ENCODE measurements at places on chromosomes 13 and 19. TPM values are rescaled to one million over a fixed set of nuclear protein-coding genes. Genes with fewer than 3 reads are reported as not detected.

GRCh38 chr19:51326216-51327065, 15.0 kb downstream of the IGLON5 start:
- DNase-seq = no peak

DNA sequence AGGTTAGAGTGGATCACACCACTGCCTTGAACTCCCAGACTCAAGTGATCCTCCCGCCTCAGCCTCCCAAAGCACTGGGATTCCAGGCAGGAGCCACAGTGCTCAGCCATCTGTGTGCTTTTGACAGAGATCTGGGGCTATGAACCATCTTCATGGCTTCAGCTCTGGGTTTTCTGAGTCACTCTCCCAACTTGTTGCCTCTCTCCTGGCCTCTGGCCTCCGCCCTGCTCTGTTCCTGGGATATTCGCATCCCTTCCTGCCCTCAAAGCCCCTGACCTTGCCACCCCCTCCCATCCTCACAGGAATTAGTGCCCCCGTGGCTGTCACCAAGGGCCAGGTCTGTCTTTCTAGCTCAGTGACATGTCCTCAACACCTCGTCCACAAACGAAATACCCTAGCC, 5.7 kb upstream of the GMIP start:
- DNase-seq = no peak

GRCh38 chr19:28556371-28556770, 656.6 kb downstream of the UQCRFS1 start:
- DNase-seq = no peak

Gene FCER2
- polyA plus RNA-seq = 0.13 TPM

- no peak for DNase-seq
Observed at GRCh38 chr13:101868585-101869469, 416.4 kb downstream of the ITGBL1 start.

- no peak for DNase-seq
Observed at GRCh38 chr13:91189506-91189905, 158.0 kb upstream of the MIR17HG start.

DNA sequence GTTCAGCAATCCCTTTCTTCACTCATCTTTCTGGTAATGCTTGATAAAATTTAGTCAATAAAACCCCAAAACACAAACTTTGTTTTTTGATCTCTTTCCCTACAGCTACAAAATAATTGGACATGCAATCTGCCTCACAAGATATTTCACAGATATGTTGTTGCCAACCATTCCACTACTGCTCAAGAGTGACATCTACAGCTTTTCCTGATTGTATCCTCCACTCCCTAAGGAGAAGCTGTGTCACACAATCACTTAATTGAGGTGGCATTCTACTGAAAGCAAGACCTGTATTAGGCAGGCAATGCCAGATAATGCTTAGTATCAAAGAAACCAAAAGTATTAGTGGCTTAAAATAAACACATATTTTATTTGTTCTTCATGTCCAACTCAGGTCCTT, 1646.2 kb upstream of the SPRY2 start:
- no peak for DNase-seq

- DNase-seq = no peak
Observed at GRCh38 chr13:79628463-79628862, 147.5 kb downstream of the NDFIP2 start.

GRCh38 chr13:53126841-53127245, 98.2 kb downstream of the OLFM4 start:
- DNase-seq = no peak

DNA sequence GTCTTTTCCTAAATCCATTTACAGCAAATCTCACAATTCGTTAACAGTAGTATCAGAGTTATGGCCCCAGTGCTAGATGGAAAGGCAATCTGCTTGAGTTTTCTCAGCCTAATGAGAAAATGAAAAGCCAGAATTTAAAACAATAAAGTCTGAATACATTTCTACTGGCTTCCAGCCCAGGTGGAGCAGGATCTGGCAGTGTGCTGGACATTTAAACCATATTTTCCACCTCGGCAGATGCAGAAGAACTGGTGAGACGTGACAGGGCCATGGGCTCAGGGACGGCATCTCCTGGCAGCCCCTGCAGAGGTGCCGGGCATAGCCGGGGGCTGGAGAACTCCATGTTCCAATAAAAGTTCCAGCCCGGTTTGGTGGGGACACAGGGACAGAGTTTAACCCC, 7.1 kb downstream of the SMIM7 start:
- no peak for DNase-seq

- DNase-seq = no peak
Observed at GRCh38 chr19:50205681-50206138, 2.3 kb downstream of the MYH14 start.

GRCh38 chr13:50843257-50844083, at the start of gene DLEU7:
Gene DLEU7 (minus strand): TSS chr13:50843692. CDS start chr13:50843646, 46 bp downstream.
- DNase-seq = peak; percentile 10

GRCh38 chr19:16454351-16454918, 17.3 kb downstream of the EPS15L1 start:
- DNase-seq = peak; percentile 26

GRCh38 chr13:25281193-25281934, 5.9 kb downstream of the MTMR6 start:
- no peak for DNase-seq

Gene LRG1
- polyA plus RNA-seq = 0.29 TPM

GRCh38 chr13:73273745-73274144, 214.9 kb downstream of the KLF5 start:
- DNase-seq = no peak

DNA sequence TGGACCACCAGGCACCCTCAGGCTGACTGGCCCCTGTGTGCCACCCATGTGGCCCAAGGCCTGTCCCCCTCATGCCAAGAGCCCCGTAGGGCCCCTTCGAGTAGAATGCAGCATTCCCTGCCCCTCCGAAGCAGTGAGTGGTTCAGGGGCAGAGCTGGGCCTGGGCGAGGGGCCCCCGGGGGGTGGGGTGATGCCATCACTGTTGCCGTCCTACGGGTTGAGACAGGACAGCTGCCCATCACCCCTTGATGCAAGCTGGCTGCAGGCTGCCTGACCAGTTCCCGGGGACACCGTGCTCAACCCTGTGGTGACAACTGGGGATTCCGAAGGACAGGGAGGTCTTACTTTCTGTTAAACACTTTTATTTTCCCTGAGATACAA, 4.7 kb downstream of the SBNO2 start:
- no peak for DNase-seq

DNA sequence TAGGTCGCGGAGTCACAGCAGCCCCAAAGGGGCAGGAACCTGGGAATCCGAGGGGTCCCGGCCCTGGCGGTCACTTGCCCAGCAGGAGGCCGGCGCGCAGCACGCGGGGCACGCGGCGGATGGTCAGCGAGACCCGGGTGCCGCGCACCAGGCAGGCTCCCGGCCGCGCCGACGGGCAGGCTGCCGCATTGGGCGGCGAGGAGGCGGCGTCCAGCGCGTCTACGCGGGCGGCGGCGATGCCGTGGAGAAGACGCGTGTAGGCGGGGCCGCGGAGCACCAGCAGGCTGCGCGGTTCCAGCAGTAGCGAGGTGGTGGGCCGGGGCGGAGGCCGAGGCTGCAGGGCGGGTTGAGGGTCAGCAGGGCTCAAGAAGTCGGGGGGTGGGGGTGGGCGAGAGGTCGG, 607 bp upstream of the SYNE4 start:
- peak; percentile 45 for DNase-seq

DNA sequence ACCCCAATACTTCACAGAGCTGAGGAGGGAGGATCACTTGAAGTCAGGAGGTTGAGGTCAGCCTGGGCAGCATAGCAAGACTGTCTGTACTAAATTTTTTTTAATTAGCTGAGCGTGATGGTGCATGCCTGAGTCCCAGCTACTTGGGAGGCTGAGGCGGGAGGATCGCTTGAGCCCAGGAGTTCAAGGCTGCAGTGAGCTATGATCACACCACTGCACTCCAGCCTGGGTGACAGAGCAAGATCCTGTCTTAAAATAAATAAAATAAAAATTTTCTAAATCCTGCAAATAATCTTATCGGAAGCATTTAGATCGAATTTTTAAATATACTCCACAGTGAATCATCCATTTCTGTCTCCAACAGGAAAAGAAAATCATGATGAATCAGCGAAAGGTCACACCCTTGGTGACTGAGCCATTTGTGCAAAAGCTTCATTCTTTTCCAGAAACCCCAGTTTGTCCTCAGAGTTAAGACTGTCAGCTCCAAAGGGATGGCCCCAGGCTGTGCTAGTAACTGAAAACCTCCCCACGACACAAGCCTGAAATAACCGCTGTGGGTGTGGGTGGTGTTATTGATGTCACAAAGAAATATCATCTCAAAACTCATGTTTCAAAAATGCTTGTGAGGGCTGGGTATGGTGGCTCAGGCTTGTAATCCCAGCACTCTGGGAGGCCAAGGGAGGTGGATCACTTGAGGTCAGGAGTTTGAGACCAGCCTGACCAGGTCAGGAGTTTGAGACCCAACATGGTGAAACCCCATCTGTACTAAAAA, 167.6 kb downstream of the PTPRS start:
- DNase-seq = no peak

- DNase-seq = no peak
Observed at GRCh38 chr13:58992478-58993042, 1171.2 kb downstream of the DIAPH3 start.

Gene DENND1C
- polyA plus RNA-seq = 0.43 TPM

DNA sequence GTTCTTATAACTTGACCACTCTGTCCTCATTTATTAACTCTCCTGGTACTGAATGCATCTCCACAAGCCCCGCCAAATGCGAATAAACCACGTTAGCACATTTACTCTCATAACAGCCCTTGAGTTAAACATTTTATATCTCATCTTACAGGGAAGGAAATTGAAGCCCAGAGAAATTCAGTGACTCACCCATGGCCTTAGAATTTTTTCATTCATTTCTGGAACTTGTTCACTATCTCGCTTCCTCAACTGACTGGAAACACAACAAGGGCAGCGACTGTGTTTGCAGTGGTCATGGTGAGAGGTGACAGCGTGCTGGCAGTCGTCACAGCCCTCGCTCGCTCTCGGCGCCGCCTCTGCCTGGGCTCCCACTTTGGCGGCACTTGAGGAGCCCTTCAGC, 39.5 kb downstream of the SERP2 start:
- DNase-seq = no peak

DNA sequence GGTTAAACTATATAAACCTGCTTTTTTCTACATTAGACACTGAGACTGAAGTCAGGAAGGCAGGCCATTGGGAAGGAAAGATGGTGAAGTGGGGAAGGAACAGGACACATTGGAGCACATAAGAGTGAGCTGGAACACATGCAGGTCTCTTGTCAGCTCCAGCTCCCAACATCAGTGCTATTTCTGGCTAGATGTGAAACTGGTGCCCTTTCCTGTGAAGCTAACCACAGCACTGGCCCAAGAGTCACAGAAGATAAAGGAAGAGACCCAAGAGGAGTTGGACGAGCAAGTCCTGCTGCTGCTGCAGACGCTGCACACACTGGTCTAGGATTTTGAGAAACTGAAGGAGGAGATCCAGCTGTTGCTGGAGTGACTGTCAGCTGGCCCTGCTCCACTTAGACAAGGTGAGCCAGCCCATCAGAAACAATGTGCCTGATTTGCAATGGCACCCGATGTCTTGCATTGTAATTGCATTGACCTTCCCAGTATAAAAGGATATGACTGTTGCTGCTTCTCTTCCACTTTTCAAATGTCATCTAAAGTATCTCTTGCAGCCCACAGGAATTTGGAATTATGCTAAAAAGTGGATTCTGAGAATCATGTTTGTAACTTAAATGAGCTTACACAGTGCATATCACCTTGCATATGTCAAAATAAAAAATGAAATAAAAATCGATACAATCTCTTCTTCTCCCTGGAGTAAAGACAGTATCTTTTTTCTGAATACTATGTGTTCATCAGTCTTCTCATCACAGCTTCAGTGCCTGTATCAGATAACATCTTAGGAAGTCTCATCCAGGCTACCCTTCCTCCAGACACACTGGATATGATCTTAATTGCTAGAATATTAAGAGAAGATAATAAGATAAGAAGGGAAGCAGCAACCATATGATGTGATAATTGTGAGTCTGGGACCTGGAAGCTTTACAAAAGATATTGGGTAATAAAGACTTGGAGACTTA, 230.7 kb upstream of the SPRY2 start:
- no peak for DNase-seq

All from heart right ventricle (tissue), 16 donors.